ENCODE measurements at places on chromosomes 7 and 10. TPM values are rescaled to one million over a fixed set of nuclear protein-coding genes. Genes with fewer than 3 reads are reported as not detected.

GRCh38 chr10:71217266-71218045 is 5.1 kb downstream of the UNC5B start:
- no peak overlapping the region for H3K27ac ChIP-seq
- DNase-seq, result no peak
- H3K36me3 ChIP-seq, result no peaks in the 10 kb centered on the region
- peaks cover 31% of the 10 kb centered on the region for H3K4me1 ChIP-seq

DNA sequence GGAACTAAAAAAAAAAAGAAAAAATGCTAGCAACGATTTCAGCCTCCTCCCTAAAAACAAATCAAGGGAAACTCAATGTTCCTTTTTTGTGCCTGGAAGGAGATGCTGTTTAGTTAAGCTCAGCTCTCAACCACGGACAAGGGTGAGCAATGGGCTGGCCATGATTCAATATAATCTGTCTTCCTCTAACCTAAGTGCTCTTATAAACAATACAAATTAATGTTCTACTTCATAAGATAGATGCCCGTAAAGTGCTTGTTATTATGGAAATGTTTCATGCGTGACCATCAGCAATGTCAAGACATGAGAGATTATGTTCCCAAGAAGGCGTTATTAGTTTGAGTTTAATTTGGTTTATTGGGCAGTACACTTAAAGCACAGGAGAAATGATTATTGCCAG is 320.3 kb downstream of the SFMBT2 start:
- H3K27me3 ChIP-seq, result no peaks in the 10 kb centered on the region
- no peaks in the 10 kb centered on the region for H3K36me3 ChIP-seq
- no peak for DNase-seq
- H3K4me3 ChIP-seq, result no peak overlapping the region
- peaks cover 30% of the 10 kb centered on the region for H3K4me1 ChIP-seq

DNA sequence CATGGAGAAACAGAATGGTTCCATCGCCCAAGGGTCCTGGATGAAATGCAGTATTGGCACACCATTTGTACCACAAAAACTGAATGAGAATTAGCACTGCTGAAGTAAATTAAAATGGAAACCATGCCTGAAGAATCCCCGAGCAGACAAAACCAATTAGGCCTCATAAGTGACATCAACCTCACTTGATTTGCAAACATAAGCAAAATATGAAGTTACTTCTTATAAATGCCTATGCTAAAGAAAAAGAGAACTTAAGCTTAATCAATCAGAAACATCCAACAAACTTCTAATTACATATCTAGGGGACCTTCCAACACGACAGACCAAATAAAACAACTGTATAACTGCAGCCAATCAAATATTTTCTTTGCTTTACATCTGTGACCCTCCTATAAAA is 4.4 kb downstream of the FAM3C start:
- peaks cover 56% of the 10 kb centered on the region for H3K4me1 ChIP-seq
- no peak overlapping the region for H3K27ac ChIP-seq
- no peaks in the 10 kb centered on the region for H3K27me3 ChIP-seq
- no peak for DNase-seq
- H3K36me3 ChIP-seq, result peaks cover 12% of the 10 kb centered on the region

GRCh38 chr10:44989597-44990301 is 11.0 kb upstream of the ZNF22 start:
- no peaks in the 10 kb centered on the region for H3K27me3 ChIP-seq
- H3K4me1 ChIP-seq, result peaks cover 26% of the 10 kb centered on the region
- H3K27ac ChIP-seq, result no peak overlapping the region
- no peak overlapping the region for H3K4me3 ChIP-seq

DNA sequence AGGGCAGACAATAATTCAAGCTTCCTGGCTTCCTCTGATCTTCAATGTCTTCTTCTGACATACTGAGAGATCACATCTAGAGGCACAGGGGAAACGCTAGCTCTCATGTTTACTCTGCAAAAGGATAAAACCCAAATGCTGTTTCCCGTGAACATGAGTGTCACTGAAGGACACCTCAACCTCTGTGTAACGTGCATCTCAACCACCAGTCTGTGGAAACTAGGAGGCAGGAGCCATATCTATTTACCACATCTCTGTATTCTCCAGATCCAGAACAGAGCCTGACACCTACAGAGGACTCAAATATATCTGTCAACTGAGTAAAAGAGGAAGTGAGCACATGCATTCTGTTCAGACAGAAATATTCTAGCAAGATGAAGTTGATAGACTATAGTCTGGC is 140.3 kb upstream of the TARP start:
- H3K36me3 ChIP-seq, result no peaks in the 10 kb centered on the region
- no peak for DNase-seq
- H3K4me3 ChIP-seq, result no peak overlapping the region
- H3K27ac ChIP-seq, result no peak overlapping the region
- H3K4me1 ChIP-seq, result no peaks in the 10 kb centered on the region

DNA sequence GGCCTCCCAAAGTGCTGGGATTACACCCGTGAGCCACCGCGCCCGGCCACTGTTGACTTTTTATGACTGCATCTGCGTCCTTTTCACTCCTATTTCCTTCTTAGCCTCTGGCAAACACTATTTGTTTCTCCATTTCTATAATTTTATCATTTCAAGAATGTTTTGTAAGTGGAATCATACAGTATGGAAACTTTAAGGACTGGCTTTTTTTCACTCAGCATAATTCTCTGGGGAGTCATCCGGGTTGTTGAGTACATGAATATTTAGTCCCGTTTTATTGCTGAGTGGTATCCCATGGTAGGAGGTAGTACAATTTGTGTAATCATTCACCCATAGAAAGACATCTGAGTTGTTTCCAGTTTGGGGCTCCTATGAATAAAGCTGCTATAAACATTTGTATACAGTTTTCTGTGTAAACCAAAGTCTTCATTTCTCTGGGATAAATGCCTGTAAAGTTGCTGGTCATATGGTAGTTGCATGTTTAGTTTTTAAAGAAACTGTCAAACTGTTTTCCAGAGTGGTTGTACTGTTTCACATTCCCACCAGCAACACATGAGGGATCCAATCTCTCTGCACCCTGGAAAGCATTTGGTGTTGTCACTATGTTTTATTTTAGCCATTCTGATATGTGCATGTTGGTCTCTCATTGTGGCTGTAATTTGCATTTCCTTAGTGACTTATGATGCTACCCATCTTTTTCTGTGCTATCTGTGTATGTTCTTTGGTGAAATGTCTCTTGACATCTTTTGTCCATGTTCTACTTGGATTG is 139.6 kb upstream of the EEPD1 start:
- no peak for DNase-seq
- no peak overlapping the region for H3K4me3 ChIP-seq
- no peaks in the 10 kb centered on the region for H3K4me1 ChIP-seq
- H3K36me3 ChIP-seq, result no peaks in the 10 kb centered on the region

- peaks cover 63% of the 10 kb centered on the region for H3K4me1 ChIP-seq
- peaks cover 9% of the 10 kb centered on the region for H3K27me3 ChIP-seq
- H3K36me3 ChIP-seq, result no peaks in the 10 kb centered on the region
- DNase-seq, result no peak
Observed at GRCh38 chr10:102773986-102774385, 30.2 kb downstream of the WBP1L start.

DNA sequence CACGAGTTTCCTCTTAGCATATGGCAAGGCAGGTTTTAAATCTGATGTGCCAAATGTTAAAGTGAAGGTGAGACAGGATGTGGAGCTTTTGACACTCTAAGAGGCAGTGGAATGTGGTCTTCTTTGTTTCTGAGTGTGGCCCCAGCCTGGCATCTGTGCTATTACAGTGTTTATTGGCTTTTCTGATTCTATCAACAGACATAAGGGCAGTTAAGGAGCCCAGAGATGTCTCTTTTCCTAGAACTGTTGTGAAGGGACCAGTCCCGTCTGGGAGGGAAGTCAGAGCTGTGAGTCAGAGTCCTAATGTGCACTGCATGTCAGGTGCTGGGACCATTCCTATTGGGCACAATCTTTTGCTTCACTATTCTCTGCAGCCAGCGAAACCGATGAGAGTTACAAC is 32.5 kb downstream of the TRUB1 start:
- H3K36me3 ChIP-seq, result peaks cover 7% of the 10 kb centered on the region
- H3K27me3 ChIP-seq, result no peaks in the 10 kb centered on the region
- peak overlapping the region; percentile 37 for H3K27ac ChIP-seq
- no peak overlapping the region for H3K4me3 ChIP-seq

GRCh38 chr7:108723381-108723814 is 153.7 kb downstream of the DNAJB9 start:
- no peak overlapping the region for H3K4me3 ChIP-seq
- no peaks in the 10 kb centered on the region for H3K36me3 ChIP-seq
- H3K4me1 ChIP-seq, result peaks cover 34% of the 10 kb centered on the region
- H3K27ac ChIP-seq, result peak overlapping the region; percentile 60
- H3K27me3 ChIP-seq, result no peaks in the 10 kb centered on the region

DNA sequence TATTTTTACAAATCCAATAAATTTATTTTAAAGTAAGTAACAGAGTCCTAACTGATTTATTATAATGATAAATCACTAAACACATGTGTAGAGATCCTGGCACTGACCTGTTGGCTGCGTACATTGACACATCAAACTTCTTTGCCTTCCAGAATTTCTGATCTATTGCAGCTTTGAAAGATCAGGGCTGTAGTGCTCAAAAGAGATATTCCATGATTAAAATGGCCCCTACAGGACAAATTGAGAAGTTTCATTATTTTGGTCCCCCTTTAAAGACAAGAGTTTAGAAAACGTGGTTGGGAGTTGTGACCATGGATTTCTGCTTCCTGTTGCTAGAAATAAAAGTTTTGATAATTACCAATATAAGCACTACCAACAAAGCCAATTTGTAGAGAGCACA is 87.7 kb upstream of the PDK4 start:
- no peak for DNase-seq
- H3K36me3 ChIP-seq, result no peaks in the 10 kb centered on the region
- peaks cover 27% of the 10 kb centered on the region for H3K4me1 ChIP-seq
- H3K4me3 ChIP-seq, result no peak overlapping the region
- no peaks in the 10 kb centered on the region for H3K27me3 ChIP-seq

DNA sequence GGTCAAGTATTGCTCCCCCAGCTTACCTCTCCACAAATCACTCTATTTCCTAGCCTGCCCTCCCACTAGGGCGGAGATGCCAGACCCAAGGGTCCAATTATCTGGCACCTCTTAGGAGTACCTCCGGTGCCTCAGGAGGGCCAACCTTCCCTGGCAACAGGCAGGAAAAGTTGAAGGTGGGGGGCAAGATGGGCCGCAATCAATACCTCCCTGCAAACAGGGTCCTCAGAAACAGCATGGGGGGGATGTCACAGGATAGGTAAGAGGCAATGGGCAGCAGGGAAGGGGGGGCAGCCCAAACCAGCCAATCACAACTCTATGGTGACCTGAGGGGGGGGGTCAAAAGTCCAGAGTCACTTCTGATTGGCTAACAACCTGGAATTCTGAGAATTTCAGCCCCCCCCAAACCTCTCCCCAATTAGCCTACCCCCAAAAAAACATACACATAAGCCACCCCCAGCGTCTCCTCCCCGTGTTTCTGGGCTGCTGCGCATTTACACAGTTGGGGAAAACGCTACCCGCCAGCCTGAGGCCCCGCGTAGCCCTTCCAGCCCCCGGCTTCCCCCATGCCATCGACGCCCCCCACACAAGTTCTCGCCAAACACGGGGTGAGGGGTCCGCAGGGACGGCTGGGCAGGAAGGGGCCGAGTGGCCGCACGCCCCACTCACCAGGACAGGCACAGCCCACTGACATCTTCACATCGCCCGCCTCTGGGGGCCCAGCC is 589 bp downstream of the LDB1 start:
- peak overlapping the region; percentile 19 for H3K27ac ChIP-seq
- H3K36me3 ChIP-seq, result no peaks in the 10 kb centered on the region

DNA sequence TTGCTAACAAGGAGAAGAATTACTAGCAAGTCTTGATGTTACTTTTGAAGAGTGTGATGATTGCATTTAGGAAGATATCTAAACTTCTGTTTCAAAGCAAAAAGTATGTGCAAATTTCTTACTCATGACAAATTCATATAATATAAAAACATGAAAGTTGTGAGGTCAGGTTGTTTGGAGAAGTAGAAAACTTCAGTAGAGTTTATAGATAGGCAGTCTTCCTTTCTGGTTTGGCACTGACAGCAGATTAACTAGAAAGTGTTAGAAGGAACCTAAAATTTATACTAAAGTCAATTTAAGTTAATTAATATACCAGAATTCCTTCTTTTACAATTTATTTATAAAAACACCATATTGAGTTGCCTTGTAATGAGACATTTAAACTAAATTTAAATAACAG is 16.9 kb downstream of the PTEN start:
- no peaks in the 10 kb centered on the region for H3K27me3 ChIP-seq
- no peak overlapping the region for H3K27ac ChIP-seq
- no peak for DNase-seq

- no peak overlapping the region for H3K4me3 ChIP-seq
- no peak overlapping the region for H3K27ac ChIP-seq
- H3K4me1 ChIP-seq, result peaks cover 10% of the 10 kb centered on the region
- H3K36me3 ChIP-seq, result peaks cover 4% of the 10 kb centered on the region
Observed at GRCh38 chr7:81120803-81121202, 202.0 kb upstream of the SEMA3C start.

DNA sequence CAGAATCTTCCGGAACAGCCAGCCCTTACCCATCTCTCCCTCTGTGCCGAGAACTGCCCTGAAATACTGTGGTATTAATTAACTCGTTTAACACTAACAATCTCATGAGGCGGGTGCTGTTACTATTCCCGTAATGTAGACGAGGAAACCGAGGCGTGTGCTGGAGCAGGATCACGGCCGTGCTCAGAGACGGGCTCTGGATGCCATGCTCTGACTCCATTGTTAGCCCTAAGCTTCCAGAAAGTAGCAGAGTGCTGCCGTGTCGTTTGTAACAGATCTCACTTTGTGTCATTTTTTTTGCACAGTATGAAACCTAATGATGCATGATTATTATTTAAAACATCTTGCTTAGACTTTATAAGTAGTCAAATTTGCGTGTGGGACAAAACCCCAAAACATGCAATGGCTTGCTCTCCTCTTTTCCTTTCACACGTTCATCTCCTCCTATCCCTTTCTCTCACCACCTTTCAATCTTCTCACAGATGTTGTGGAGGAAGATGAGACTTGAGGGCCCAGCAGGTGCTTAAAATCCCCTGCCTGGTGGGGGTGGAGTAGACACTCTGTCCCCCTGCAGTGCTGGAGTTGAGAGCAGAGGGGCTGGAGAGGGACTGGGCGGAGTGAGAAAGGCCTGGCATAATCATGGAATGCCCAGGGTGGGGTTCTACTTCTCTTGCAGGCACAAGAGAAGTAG is 482 bp upstream of the ACTR3C start:
- H3K27ac ChIP-seq, result peak overlapping the region; percentile 92
- peak overlapping the region; percentile 94 for H3K4me3 ChIP-seq
- H3K36me3 ChIP-seq, result peaks cover 5% of the 10 kb centered on the region
- no peak for DNase-seq
- peaks cover 28% of the 10 kb centered on the region for H3K4me1 ChIP-seq

GRCh38 chr7:2709553-2710285 is 21.7 kb downstream of the AMZ1 start:
- H3K27me3 ChIP-seq, result no peaks in the 10 kb centered on the region
- no peak overlapping the region for H3K27ac ChIP-seq

The SPDYE17 gene
- not detected for total RNA-seq

The SLC29A3 gene
- total RNA-seq, result 5.3 TPM

The MEPCE gene
- 49.8 TPM for total RNA-seq

The GLI3 gene
- total RNA-seq, result 141 TPM

The NXPH1 gene
- 1.0 TPM for total RNA-seq

The FAM180A gene
- not detected for total RNA-seq

The PTF1A gene
- not detected for total RNA-seq

The CFAP43 gene
- total RNA-seq, result 0.71 TPM

The SKIDA1 gene
- 53.0 TPM for total RNA-seq

The IPMK gene
- total RNA-seq, result 6.7 TPM

The HOXA11 gene
- total RNA-seq, result not detected
